ENCODE measurements at places on chromosomes 16 and 17.
A peak's percentile ranks its signal among the peaks of the same experiment; 100 is the strongest.

DNA sequence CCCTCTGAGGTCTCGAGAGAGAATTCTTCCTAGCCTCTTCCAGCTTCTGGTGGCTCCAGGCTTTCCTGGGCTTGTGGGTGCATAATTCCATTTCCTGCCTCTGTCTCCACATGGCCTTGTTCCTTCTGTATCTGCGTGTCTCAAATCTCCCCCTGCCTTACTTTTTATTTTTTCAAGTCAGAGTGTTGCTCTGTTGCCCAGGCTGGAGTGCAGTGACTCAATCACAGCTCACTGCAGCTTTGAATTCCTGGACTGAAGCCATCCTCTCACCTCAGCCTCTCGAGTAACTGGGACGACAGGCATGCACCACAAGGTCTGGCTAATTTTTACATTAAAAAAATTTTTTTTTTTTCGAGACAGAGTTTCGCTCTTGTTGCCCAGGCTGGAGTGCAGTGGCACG lies 120.6 kb downstream of the SHISA9 start:
- H3K4me1 ChIP-seq: no peaks in the 10 kb centered on the region
- H3K36me3 ChIP-seq: no peaks in the 10 kb centered on the region
- no peak overlapping the region for H3K4me3 ChIP-seq
- no peak for DNase-seq
- no peaks in the 10 kb centered on the region for H3K27me3 ChIP-seq
- H3K27ac ChIP-seq: no peak overlapping the region

DNA sequence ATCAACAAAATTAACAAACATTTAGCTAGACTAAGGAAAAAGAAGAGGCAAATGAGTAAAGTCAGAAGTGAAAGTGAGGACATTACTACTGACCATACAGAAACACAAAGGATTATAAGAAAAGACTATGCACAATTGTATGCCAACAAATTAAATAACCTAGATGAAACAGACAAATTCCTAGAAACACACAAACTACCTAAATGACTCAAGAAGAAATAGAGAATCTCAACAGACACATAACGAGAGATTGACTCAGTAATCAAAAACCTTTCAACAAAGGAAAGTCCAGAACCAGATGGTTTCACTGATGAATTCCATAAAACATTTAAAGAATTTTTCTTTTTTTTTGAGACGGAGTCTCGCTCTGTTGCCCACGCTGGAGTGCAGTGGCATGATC lies 35.7 kb upstream of the MYLK3 start:
- H3K4me1 ChIP-seq: no peaks in the 10 kb centered on the region
- H3K27ac ChIP-seq: no peak overlapping the region
- no peaks in the 10 kb centered on the region for H3K27me3 ChIP-seq
- no peak for DNase-seq
- no peak overlapping the region for H3K4me3 ChIP-seq

GRCh38 chr16:12113523-12114345 lies 137.2 kb downstream of the SNX29 start:
- no peaks in the 10 kb centered on the region for H3K27me3 ChIP-seq
- H3K27ac ChIP-seq: no peak overlapping the region
- no peaks in the 10 kb centered on the region for H3K4me1 ChIP-seq
- DNase-seq: no peak
- no peak overlapping the region for H3K4me3 ChIP-seq
- no peaks in the 10 kb centered on the region for H3K36me3 ChIP-seq

DNA sequence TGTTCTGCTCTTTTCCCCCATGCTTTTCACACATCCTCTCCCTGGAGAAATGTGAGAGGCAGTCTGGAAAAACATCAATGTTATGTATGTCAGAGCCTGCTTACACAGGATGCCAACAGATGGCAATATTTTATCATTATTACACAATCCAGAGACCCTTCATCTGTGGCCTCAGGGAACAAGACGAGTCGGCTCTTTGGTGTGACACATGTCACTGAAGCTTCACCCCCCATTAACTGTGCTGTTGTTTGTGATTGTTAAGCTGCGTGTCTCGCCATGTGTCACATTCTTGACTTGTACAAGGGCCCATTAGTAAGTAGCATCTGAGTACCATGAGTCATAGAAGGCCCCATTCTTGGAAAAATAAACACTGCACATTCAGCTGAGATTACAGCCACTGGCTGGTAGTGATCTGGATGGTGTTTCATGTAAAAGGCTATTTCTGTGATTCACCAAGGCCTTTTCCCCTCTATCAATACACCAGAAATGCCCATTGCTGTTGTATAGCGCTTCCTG lies 682.1 kb upstream of the SOX9 start:
- no peaks in the 10 kb centered on the region for H3K4me1 ChIP-seq
- H3K4me3 ChIP-seq: no peak overlapping the region
- no peaks in the 10 kb centered on the region for H3K36me3 ChIP-seq
- H3K27ac ChIP-seq: no peak overlapping the region

GRCh38 chr17:80492343-80493136 lies 16.1 kb upstream of the NPTX1 start:
- no peaks in the 10 kb centered on the region for H3K4me1 ChIP-seq
- H3K4me3 ChIP-seq: no peak overlapping the region
- peaks cover 49% of the 10 kb centered on the region for H3K27me3 ChIP-seq
- no peaks in the 10 kb centered on the region for H3K36me3 ChIP-seq

GRCh38 chr17:50766222-50767023 lies 895 bp downstream of the ANKRD40CL start:
- no peak for DNase-seq
- H3K36me3 ChIP-seq: no peaks in the 10 kb centered on the region
- H3K4me1 ChIP-seq: peaks cover 28% of the 10 kb centered on the region

GRCh38 chr16:88763502-88764053 lies 21.4 kb downstream of the PIEZO1 start:
- H3K4me3 ChIP-seq: no peak overlapping the region
- no peak for DNase-seq
- H3K27me3 ChIP-seq: no peaks in the 10 kb centered on the region
- peaks cover 15% of the 10 kb centered on the region for H3K36me3 ChIP-seq

- H3K27ac ChIP-seq: no peak overlapping the region
- no peak for DNase-seq
- H3K36me3 ChIP-seq: peaks cover 6% of the 10 kb centered on the region
- H3K27me3 ChIP-seq: no peaks in the 10 kb centered on the region
- H3K4me1 ChIP-seq: peaks cover 6% of the 10 kb centered on the region
- H3K4me3 ChIP-seq: no peak overlapping the region
Measured at GRCh38 chr17:404703-405102, 52.1 kb upstream of the RPH3AL start.

- H3K27me3 ChIP-seq: no peaks in the 10 kb centered on the region
- H3K4me1 ChIP-seq: no peaks in the 10 kb centered on the region
- H3K27ac ChIP-seq: no peak overlapping the region
- H3K36me3 ChIP-seq: no peaks in the 10 kb centered on the region
Measured at GRCh38 chr16:53111078-53111791, 56.4 kb downstream of the CHD9 start.

- H3K27me3 ChIP-seq: no peaks in the 10 kb centered on the region
- DNase-seq: no peak
- H3K4me1 ChIP-seq: peaks cover 3% of the 10 kb centered on the region
- H3K4me3 ChIP-seq: no peak overlapping the region
Measured at GRCh38 chr17:28705074-28705659, 6.5 kb downstream of the PROCA1 start.

GRCh38 chr17:73191443-73192205 lies 1.2 kb upstream of the COG1 start:
- H3K4me3 ChIP-seq: peak overlapping the region; percentile 72
- H3K27me3 ChIP-seq: no peaks in the 10 kb centered on the region
- H3K36me3 ChIP-seq: peaks cover 2% of the 10 kb centered on the region

- no peaks in the 10 kb centered on the region for H3K4me1 ChIP-seq
- H3K4me3 ChIP-seq: no peak overlapping the region
- DNase-seq: no peak
Measured at GRCh38 chr17:37650419-37651003, 7.3 kb upstream of the DDX52 start.

DNA sequence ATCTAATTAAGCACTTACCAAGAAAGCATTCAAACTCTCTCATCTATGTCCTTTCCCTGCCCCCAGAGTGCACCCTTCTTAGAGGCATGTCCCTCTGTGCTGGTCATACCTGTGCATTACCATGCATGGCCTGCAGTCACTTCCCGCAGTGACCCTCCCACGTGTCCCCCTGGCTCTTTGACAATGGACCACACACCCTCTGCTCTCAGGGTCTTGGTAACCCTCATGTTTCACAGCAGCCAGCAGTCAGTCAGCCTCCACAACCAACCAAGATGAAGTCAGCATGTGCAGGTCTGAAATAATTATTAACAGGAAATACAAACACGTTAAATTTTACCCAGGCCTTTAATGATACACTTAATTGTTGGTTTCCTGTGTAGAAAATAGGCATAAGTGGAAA lies 10.1 kb downstream of the KRT33A start:
- H3K4me3 ChIP-seq: no peak overlapping the region
- H3K4me1 ChIP-seq: peaks cover 4% of the 10 kb centered on the region
- H3K27ac ChIP-seq: no peak overlapping the region
- H3K27me3 ChIP-seq: no peaks in the 10 kb centered on the region

DNA sequence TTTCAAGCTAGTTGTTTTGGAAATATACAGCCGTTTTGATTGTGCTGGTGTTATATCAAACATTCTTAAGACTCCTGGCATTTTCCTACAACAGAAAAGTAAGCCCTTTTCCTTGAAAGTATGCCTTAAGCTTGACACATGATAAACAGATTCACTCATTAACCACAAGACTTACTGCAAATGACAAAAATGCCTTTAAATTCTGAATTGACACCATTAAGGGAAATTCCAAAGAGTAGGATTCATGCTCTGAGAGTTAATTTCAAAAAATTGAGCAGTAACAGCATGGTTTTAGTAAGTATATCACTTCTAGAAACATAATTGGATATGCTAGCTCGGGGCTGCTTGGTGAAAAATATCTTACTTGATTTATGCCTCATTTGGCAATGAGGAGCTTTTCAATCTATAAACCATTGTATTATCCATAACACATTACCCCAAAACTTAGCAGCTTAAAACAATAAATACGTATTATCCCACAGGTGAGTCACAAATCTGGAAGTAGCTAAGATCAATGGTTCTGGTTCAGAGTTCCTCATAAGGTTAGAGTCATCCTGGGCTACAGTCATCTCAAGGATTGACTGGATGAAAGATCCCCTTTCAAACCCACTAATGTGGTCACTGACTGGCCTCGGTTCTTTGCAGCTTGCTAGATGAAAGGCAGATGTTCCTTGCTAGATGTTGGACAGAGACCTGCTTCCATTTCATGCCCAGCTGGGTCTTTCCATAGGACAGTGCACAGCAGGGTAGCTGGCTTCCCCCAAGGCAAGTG lies 8.2 kb upstream of the PHAF1 start:
- no peaks in the 10 kb centered on the region for H3K4me1 ChIP-seq
- peaks cover 4% of the 10 kb centered on the region for H3K36me3 ChIP-seq
- no peak overlapping the region for H3K4me3 ChIP-seq
- H3K27me3 ChIP-seq: no peaks in the 10 kb centered on the region
- no peak overlapping the region for H3K27ac ChIP-seq

- no peak overlapping the region for H3K4me3 ChIP-seq
- H3K27ac ChIP-seq: no peak overlapping the region
- H3K4me1 ChIP-seq: no peaks in the 10 kb centered on the region
Measured at GRCh38 chr17:54666559-54666958, 234.1 kb upstream of the TOM1L1 start.

GRCh38 chr17:65749479-65749878 lies 188.0 kb upstream of the AXIN2 start:
- H3K4me3 ChIP-seq: no peak overlapping the region
- H3K27me3 ChIP-seq: no peaks in the 10 kb centered on the region
- peaks cover 4% of the 10 kb centered on the region for H3K4me1 ChIP-seq
- no peak overlapping the region for H3K27ac ChIP-seq
- H3K36me3 ChIP-seq: no peaks in the 10 kb centered on the region
- no peak for DNase-seq

- no peak overlapping the region for H3K4me3 ChIP-seq
- no peak overlapping the region for H3K27ac ChIP-seq
- H3K27me3 ChIP-seq: peaks cover 4% of the 10 kb centered on the region
- H3K4me1 ChIP-seq: no peaks in the 10 kb centered on the region
- no peak for DNase-seq
Measured at GRCh38 chr17:49843774-49844350, 4.0 kb downstream of the TAC4 start.

DNA sequence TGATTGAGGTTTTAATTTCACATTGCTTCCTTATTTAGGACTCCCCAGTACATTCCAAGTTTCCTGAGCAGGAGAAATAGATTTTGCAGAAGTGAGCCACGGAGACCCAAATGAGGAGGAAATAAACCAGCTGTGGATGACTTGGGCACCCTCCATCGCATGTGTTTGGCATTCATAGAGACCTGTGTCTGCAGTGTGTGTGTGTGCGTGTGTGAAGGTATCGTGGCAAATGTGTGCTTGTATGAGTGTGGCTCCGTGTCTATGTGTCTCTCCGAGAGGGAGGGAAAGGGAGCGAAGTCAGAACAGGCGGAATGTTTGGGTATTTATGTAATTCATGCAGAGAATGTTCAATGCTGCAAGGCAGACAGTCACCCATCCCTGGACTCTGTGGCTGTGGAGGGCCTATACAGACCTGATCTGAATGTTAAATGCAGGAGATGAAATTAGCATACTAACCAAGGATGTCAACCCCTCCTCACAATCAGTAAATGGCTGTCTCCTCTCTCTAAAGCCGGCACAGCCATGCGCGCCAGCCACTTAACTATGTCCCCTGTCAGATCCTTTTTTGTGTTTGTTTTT lies 186.0 kb upstream of the ZFHX3 start:
- no peak for DNase-seq
- H3K27ac ChIP-seq: no peak overlapping the region
- H3K4me3 ChIP-seq: no peak overlapping the region
- no peaks in the 10 kb centered on the region for H3K4me1 ChIP-seq

DNA sequence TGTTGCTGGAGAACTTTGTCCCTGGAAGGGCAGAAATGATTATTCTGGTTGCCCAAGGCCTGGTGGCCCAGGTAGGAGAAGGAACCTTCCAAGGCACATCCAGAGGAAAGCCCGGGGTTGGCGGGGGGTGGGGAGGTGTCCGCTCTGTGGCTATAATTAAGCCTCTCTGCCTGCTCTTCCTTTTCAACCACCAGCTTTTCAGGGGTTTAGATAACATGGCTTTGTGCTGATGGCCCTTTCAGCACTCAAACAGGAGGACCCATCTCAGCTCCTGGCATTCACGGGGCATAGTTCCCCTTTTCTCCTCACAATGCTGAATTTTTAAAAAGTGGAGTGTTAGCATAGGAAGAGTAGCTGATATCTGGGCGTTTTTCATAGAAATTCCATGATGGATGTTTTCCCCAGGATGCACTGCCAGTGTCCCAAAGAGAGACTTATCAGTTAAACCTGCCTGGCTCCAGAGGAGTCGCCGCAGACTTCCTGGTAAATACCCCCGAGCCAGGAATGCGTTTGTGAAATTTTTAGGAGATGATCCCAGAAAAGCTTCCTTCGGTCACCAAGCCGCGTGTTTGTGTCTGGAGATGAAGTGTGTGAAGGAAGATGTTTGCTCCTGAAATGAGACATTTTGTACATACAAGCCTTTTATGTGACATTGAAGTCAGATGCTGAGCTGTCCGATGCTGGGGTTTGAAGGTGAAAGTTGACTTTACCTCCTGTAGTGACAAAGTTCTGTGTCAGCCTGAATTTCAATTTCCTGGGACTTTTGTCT lies 188.5 kb downstream of the MSI2 start:
- H3K27me3 ChIP-seq: no peaks in the 10 kb centered on the region
- no peak overlapping the region for H3K4me3 ChIP-seq
- no peak for DNase-seq
- H3K36me3 ChIP-seq: peaks cover 7% of the 10 kb centered on the region
- H3K27ac ChIP-seq: no peak overlapping the region

- H3K4me1 ChIP-seq: peaks cover 43% of the 10 kb centered on the region
- H3K36me3 ChIP-seq: peaks cover 31% of the 10 kb centered on the region
- DNase-seq: no peak
- peak overlapping the region; percentile 60 for H3K27ac ChIP-seq
Measured at GRCh38 chr16:677316-678190, 2.1 kb downstream of the RHBDL1 start.

All from thymus (tissue), 14 donors.